ENCODE measurements at places on chromosomes 5 and 9.
A peak's percentile ranks its signal among the peaks of the same experiment; 100 is the strongest.

- no peak for DNase-seq
Observed at GRCh38 chr5:113293975-113294310, 140.8 kb downstream of the TSSK1B start.

DNA sequence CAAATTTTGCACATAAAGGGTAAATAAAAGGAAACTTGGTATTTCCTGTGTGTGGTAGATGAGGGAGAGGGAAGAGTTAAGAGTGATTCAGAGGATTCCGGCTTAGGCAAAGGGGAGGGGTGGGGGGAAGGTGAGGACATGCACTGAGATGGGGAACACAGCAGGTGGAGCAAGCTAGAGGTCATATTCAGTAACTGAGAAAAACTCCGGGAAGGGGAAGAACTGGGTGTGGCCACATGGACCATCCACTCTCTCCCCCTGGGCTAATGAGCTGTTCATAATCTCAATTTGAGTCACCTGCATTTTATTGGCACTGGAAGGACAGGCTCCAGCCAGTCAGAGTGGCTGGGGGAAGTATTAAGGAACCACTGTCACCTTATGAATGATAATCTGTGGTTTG lies 45.1 kb upstream of the UGCG start:
- no peak for DNase-seq

- DNase-seq = no peak
Observed at GRCh38 chr9:99162759-99163364, 57.9 kb downstream of the TGFBR1 start.

GRCh38 chr9:96604004-96604319 lies 15.7 kb downstream of the CDC14B start:
- no peak for DNase-seq

DNA sequence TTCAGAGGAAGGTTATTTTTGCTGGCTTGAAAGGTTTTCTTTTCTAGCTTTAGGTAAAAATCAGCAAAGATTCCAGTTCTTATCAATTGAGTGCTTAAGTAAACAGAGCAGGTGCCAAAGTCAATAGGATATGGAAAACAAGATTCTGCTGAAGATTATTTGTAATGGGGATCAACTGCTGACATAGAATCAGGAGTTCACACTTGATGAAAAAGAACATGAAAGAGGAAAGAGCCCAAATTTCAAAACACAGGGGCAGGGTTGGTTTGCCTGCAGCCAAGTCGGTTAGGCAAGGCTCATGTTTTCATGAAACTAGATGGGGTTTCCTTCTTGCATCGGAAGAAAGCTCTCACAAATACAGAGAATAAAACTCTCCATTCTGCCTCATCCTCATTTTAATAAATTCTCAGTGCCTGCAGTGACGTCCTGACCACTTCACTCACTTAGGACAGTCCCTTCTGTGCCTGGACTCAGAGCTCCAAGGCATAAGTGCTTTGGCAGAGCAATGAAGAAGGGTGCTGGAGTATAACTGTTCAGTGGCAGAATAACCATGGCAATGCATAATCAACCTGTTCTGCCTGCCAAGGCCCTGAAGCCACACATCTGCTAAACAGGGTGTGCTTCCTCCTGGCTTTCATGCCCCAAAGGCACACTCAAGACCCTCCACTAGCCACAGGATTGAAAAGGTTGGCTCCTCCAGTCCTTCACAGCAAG lies 179.6 kb downstream of the GNAQ start:
- no peak for DNase-seq

GRCh38 chr5:143582869-143583268 lies 179.4 kb upstream of the NR3C1 start:
- no peak for DNase-seq

DNA sequence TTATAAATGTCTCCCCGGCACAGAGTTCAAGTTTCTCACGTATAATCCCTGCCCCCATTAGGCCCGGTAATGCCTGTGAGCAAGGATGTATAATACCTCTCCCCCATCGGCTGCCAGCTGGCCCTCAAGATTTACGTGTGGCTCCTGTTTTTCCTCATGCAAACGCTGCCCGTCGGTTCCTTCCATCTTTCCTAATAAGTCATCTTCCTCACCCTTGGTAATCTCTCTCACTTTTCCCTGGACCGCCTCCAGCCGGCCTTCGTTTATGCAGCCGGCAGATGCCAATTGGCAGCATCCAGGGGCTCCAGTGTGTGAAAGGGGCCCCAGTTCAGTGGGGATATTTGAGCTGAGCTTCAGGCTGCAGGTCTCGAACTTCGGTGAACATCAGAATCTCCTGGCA lies 86.5 kb upstream of the NEURL1B start:
- no peak for DNase-seq

GRCh38 chr5:170225326-170226128 lies 7.3 kb upstream of the C5orf58 start:
- peak; percentile 81 for DNase-seq

DNA sequence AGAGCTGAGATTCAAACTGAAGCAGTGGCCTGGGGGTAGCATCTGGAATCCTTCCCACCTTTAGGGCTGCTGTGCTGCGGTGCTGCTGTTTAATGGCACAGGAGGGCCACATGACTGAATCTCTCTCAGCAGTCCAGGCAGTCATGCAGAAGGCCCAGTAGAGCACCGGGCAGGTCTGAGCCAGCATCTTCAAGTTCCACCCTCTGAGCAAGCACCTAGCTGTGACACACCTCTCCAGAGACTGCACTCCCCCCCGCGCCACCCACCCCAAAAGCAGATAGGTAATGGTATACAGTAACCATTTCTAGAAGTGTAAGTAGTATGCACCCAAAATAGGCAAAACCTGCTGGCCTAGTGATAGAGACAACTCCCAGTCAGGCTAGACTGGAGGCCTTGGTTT lies 8.2 kb downstream of the IL4 start:
- DNase-seq = no peak

GRCh38 chr5:145855763-145856267 lies 17.0 kb downstream of the GRXCR2 start:
- DNase-seq = no peak

GRCh38 chr5:112116371-112116770 lies 302.7 kb downstream of the EPB41L4A start:
- no peak for DNase-seq

DNA sequence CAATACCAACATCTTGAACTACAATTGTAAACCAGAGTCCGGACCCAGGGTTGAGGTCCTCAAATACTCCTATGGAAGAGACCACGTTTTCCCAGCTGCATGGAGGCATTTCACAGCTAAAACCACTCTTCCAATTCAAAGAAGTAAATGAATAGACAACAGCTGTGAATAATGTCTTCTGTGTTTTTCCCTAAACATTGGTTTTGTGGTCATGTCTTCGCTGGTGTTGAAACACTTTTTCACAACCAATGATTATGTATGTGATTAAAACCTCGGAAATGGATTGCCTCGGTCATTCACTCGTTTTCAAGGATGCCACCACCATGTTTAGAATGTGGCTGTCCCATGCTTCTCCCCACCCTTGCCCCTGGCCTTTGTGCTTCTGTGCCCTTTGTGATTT lies 9.4 kb upstream of the TENT4A start:
- DNase-seq = no peak

DNA sequence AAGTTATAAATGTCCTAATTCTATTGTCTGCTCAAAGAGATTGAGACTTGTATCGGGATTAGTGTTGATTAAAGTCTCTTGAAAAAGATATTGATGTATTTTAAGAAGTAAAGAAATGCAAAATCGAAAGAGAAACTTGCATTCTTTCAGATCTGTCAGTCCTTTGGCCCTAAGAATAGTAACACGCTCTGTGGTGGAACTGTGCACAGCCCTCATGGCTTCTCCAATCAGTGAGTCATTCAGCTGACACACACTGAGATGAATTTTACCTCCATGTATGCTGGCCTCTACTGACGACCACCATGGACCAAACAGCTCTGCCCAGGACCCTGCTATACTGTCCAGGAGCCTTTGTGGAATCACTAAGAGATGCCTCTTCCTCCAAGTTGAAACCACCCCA lies 232.4 kb downstream of the ESM1 start:
- no peak for DNase-seq

DNA sequence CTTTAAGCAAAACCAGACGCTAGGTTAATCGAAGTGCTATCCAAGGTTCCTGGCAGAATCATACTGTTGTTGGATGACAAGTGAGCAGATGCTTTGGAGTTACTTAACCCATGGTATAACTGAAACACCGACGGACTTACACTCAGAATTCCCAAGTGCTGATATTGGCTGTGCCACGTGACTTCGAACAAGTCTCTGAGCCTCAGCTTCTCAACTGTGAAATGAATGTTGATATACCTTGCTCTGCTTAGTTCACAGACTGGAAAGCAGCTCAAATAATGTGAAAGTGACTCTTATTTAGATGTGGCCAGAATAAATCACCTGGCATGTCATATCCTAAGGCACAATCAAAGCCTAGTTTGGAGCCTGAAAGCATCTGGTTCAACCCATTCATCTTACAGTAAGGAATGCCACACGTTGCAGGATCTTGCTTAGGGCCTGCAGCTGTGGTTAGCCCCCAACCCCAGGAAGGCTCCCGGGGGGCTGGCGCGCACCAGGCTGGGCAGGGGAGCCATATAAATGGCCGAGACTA lies 759 bp downstream of the GEMIN5 start:
- no peak for DNase-seq

GRCh38 chr5:77645158-77645994 lies 6.9 kb upstream of the OTP start:
- DNase-seq = peak; percentile 83

GRCh38 chr9:83070261-83070660 lies 7.3 kb upstream of the RASEF start:
- DNase-seq = no peak

- DNase-seq = no peak
Observed at GRCh38 chr5:16406630-16407029, 59.0 kb downstream of the ZNF622 start.

DNA sequence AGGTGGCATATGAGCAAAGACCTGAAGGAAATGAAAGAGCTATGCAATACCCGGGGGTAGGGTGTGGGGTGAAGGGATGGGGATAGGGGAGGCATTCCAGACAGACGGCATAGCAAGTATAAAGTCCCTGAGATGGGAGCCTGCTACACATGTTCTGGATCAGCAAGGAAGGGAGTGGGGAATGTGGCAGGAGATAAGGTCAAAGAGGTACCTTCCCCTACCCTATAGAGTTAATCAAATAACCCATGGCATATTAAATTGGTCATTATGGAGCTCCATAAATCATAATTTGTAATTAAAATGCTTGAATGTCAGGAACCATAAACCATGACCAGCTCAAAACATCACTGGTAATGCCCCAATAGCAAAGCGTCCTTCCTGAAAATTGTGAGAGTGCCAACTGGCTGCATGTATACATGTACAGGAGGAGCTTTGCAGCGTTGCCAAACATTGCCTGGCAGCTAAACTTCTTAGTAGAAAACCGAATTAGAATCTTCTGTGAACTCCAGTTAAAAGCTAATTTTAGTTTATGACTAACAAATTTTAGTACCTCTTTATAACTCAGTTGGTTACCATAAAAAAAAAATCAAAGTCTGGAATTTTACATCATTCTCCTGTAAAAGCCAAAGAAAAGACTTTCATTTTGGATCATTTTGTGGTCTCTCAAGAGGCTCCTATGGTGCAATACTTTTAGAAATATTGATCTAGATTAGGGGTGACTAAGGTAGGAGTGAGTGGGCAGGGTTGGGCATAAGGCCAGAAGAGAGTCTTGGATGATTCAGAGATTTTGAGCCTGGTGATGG lies 4.7 kb downstream of the DNAI1 start:
- no peak for DNase-seq

- DNase-seq = no peak
Observed at GRCh38 chr9:126606483-126606870, 7.3 kb upstream of the LMX1B start.

GRCh38 chr5:51387884-51388275 lies 4.6 kb downstream of the ISL1 start:
- no peak for DNase-seq

GRCh38 chr9:21766096-21766495 lies 36.3 kb upstream of the MTAP start:
- DNase-seq = no peak

- DNase-seq = peak; percentile 33
Observed at GRCh38 chr9:133184971-133185370, 21.3 kb upstream of the GBGT1 start.

GRCh38 chr5:135598691-135599395 lies 20.1 kb upstream of the CXCL14 start:
- no peak for DNase-seq

DNA sequence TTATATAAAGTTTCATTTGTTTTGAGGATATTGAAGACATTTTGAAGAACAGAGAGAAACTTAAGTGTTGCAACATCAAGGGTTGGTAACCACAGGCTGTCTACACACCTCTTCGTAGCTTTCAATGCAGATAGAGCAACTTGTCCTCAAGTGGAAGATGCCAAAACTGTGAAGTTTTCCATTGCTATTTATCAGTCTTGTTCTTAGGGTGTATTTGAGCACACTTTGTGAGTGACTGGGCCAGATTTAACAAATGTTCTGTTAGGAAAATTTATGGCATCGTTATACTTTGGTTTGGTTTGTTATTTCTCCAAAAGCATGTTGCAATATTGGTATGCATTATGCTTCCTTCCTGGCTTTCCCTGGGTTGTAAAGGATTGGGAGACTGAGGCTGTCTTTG lies 31.6 kb downstream of the NNT start:
- DNase-seq = no peak

Measured in endothelial cell (in vitro differentiated cells).